ENCODE measurements at places on chromosomes 13 and 19.
A peak's percentile ranks its signal among the peaks of the same experiment; 100 is the strongest.

GRCh38 chr19:48872884-48873475, 759 bp downstream of the PPP1R15A start:
- peak; percentile 91 for DNase-seq

- DNase-seq: no peak
These were observed 2.0 kb downstream of the NFIC start for GRCh38 chr19:3368441-3368795.

DNA sequence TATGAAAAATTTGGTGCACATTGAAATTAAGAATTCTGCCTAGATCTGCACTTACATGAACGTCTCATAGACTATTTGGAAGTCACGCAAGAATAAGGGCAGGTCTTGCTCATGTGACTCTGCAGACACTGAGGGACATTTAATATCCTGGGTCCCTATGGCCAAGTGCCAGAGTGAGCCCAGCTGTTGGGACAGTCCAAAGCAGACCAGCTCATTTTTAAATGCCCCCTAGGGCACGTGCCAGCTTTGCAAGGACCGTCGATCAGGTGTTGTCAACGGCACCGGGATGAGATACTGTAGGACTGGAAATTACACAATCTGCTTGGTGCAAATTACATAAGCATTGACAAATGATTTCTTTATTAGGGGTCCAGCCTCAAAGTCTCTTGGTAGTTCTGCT, 293.6 kb downstream of the TEX29 start:
- no peak for DNase-seq

DNA sequence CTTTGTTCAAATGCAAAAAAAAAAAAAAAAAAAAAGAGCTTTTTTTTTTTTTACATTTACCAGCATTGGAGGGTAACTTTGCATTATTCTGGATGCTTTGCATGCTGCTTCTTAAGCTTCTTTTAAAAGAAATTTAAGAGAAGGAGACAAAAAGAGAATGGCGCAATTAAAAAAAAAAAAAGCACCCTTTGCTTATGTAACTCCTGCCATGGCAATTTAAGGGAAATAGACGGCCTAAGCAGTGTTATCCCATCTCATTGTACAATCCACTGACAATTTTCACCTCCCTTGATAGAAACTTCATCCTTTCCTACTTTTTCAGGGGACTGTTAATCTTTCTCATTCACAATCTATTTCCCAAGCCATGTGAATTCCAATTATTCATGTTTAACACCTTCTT, 129.8 kb downstream of the KCTD12 start:
- DNase-seq: no peak

- DNase-seq: no peak
These were observed 314.3 kb upstream of the HTR2A start for GRCh38 chr13:47211106-47211505.

DNA sequence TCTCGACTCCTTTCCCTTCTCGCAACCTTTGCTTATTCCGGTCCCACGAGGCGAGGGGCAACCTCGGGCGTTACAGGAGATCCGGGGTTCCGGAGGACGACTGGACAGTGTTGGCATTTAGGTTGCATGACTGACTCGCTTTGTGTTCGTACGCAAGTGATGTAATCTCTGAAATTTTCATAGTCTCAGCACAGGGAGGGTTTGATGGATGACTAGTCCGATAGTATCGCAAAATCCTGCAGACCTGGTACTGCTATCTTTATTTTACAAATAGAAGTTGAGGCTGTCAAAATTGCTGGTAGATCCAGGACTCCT, 342 bp downstream of the DDX49 start:
- DNase-seq: no peak

GRCh38 chr19:48419158-48419920, 25.9 kb downstream of the GRIN2D start:
- DNase-seq: no peak

- peak; percentile 2 for DNase-seq
These were observed 29.2 kb upstream of the RGCC start for GRCh38 chr13:41428155-41428554.

GRCh38 chr13:51519771-51520216, 64.5 kb upstream of the WDFY2 start:
- no peak for DNase-seq

DNA sequence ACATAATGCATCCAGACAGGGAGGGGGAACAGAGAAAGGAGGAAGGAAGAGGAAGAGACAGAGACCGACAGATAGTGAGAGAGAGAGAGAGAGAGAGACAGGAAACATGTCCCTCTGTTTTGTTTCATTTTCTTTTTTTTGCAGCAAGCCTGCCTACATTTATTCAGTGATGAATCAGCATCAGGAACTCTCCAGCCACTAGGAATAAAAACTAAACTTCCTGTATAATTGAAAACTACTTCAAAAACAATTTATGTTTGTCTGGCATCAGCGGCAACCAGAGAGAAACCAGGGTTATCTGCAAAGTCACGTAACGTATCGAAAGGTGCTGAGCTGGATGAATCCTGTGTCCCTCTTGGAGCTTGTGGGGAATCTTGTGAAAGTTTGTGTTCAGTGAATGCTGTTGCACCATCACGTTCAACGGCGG, 148.6 kb upstream of the SOX21 start:
- no peak for DNase-seq

- no peak for DNase-seq
These were observed 204.7 kb downstream of the SHISA2 start for GRCh38 chr13:25847145-25847544.
